ENCODE measurements at places on chromosomes 16 and 17.

DNA sequence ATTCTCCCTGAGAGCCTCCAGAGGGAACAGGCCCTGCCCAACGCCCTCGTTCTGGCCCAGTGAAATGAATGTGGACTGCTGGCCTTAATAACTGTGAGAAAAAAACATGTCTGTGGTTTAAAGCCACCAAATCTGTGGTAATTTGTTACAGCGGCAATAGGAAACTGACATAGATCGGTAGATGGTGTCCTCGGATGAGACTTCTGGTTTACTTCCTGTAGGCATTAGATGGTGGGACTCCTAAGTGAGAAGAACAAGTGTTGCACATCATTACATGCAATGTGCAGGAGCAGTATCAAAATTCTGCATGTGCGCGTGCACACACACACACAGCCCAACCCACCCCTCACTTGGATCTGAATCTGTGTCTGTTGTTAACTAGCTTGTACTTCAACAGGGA, 42.0 kb downstream of the CDK5R1 start:
- DNase-seq, result no peak

- peak; percentile 50 for DNase-seq
These were observed 16.5 kb upstream of the PRM1 start for GRCh38 chr16:11297492-11298142.

GRCh38 chr17:7673239-7673638, 14.1 kb downstream of the TP53 start:
- no peak for DNase-seq

GRCh38 chr17:43330876-43331639, 67.7 kb upstream of the ARL4D start:
- no peak for DNase-seq

DNA sequence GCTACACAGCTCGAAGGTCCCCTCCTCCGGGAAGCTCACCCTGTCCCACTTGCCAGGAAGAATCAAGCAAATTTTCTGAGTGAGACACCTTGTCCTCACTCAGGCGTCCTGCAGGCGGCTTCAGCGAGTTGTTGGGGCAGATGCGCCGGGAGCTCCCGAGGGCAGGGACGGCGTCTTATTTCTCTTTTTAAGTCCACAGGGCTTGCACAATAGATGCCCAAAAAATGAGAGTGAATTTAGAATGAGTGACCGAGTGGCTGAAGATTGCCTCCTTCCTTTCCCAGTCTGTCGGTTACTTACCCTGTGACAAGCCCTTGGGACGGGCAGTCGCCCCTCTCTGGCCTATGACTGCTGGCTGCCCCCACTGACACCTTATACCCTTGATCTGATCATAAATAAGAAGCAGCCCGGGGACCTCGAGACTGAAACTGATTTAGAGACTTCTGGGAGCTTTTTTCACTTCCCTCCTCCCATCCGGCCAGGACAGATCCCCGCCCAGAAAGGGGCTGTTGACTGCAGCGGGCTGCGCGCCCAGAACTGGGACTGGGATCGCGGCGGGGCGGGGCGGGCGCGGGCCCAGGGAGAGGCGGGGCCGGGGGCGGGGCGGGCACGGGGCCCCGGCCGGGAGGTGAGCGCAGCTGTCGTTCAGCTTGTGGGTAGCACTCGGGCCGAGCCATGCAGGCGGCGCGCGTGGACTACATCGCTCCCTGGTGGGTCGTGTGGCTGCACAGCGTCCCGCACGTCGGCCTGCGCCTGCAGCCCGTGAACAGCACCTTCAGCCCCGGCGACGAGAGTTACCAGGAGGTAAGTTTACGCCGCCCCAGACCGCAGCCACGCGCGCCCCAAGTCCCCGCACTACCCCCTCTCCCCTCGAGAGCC, at the start of gene TTYH2:
Gene TTYH2, plus strand, starts transcription at position 659 of the 879 bp plus-strand sequence. Its CDS starts 17 bp downstream, at position 676.
- DNase-seq, result peak; percentile 87

DNA sequence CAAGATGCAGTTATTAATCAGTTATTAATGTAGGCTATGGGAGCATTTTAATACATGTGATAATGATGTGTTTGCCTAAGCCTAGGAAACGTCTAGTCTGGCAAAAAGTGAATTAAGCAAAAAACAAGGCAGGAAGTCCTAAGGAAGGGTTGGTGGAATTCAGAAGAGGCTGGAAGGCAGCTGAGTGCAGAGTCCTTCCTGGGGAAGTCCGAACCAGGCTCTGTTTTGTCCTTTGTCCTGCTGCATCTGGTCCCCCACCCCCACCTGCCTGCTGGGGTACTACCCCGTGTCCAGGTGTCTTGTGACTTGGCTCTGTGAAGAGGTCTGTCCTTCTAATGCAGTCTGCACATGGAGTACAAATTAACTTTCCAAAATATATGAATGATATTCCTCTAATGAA, 1.5 kb upstream of the MYH10 start:
- no peak for DNase-seq

DNA sequence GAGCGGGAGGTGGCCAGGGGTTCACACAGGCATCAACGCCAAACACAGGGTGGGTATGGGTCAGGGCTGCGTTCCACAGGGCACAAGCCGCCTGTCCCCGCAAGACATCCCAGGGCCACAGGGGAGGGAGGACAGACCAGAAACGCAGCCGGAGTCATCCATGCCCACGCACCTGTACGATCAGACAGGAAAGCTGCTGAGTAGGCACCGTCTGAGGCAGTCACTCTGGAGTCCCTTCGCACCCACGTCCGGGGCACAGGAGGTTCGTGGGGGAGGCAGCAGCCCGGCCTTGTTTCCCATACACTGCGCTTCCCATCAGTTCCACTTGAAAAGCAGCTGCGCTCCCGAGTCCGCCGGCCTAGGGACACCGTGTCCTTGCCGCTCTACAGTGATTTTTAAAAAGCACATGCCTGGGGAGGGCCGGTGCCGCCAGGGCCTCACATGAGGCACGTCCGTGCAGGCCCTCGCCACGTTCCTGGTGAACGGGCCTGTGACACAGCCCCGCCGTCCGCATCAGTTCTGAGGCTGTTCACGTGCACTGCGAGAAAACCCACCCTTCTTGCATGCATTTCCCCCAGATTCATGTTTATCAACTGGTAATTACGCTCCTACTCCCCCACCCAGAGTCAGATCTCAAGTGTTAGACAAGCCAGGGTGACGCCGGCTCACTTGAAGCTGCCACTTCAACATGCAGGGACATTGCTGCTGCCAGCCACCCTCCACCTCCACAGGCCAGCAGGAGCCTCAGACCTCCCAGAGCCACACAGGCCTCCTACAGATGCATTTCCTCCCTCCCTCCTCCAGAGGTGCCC, 34.8 kb downstream of the WDR45B start:
- DNase-seq, result no peak

GRCh38 chr16:22260490-22260889, 36.7 kb upstream of the POLR3E start:
- no peak for DNase-seq

- DNase-seq, result no peak
These were observed 510.7 kb downstream of the MAF start for GRCh38 chr16:79089735-79090284.

DNA sequence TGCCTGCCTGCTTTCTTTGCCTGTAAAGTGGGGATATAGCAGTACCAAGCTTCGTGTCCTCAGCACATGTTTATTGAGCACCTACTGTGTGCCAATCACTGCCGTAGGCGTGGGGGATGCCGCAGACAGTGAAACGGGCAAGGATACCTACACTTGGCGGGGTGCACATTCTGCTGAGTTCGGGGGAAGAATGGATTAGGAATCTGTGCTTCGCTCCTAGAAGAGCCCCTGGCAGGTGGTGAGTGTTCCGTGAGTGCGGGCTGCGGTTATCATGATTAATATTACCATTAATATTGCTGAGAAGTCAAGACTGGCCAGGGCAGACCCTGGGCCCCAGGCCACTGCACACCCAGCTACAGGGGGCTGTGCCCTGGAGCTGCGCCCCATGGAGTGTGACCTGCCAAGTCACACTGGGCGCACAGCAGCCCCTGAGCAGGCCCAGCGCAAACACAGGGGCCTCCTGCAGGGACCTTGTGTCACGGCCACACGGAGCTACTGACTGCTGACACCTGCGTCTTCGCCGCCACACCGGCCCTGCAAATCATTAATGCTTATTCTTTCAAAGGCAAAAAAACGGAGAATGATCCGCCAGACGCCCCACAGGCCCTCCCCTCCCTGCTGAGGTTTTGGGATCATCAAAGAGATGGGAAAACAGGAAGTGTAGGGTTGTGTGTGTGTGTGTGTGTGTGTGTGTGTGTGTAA, 213.4 kb upstream of the GSE1 start:
- no peak for DNase-seq

DNA sequence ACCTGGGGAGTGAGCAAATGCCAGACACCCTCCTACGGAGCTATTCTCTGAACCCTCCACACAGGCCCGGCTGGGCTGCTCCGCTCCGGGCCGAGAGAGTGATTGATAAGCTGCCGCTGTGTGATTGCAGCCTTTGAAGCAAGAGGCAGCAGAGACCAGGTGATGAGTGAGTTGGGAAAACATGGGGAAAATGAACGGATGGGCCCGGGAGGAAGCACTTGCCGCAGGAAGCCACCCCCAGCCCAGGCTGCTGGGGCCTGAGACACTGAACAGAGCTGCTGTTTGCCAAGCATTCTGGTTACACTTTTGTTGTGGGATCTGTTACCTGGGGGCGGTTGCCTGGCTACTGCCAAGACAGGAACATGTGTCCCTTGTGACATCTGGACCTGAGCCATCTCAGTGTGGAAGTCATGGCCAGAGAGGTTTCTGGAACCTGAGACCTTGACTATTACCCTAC, 46.4 kb upstream of the KLHDC4 start:
- DNase-seq, result no peak

DNA sequence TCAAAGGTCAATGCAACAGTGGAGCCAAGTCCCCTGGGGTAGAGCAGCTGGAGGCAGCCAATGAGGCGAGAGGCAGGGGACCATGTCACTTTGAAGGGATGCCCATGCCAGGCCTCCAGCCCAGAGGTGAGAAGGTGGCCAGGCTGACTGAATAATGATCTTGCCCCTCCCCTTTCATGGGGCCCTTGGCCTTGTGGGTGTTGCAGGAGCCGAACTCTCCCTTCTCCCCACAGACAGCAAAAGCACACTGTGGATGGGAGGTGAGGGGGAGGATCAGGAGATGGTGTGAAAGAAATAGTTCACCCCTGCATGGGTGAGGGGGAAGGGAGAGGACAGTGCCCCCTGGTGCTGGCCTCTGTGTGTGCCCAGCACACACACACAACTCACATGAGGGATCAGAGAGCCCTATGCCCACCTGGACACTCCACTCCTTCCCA, 15.8 kb upstream of the TBX21 start:
- no peak for DNase-seq

DNA sequence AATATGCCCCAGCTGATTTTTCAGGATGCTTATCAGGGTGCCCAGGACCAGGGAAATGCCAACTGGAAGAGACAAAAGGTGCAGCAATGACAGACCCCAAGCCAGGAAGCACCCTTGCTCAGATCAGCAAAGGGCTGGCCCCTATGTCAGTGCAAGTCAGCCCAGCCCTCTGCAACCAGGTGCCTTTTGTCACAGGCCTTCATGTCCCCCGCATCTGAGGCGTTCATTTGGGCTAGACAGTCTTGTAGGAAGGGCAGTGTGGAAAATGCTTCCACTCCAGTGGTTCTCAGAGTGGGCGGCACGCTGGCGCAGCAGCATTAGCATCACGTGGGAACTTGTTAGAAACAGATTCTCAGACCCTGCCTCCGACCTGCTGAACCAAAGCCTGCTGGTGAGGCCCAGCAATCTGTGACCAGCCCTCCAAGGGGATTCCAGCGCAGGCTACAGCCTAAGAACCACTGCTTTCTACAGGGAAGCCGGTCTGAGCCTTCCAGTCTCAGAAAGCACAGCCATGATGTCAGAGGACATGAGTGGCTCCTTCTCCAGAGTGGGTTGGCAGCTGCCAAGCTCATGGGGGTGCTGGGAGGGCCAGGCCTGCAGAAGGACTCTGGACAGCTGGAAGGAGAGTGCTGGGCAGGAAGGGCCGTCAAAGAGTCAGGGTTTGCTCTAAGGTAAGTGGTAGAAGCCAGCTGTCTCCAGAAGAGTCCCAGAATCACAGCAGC, 13.1 kb downstream of the SLC47A2 start:
- DNase-seq, result no peak

DNA sequence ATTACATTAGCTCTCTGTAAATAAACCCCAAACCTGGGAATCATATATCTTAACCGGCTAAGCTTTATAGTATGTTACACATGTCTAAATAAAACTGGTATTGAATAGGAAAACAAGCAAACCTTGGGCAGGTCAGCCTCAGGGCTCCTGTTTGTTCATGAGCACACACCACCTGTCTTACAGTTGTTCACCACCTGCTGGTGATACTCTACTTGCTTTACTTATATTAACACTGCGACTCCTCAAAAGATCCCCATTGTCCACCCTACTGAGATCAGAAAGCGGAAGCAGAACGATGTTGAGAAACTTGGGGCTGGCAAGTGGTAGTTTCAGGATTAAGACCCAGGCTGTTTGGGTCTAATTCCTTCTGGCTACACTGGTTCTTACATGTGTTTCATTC, 16.4 kb downstream of the CDH13 start:
- DNase-seq, result no peak

GRCh38 chr16:371515-372301, 1.4 kb upstream of the MRPL28 start:
- no peak for DNase-seq

- no peak for DNase-seq
These were observed 268.1 kb downstream of the HS3ST3A1 start for GRCh38 chr17:13333661-13334060.

GRCh38 chr16:83031524-83031923, 404.8 kb downstream of the CDH13 start:
- no peak for DNase-seq

- DNase-seq, result no peak
These were observed 40.2 kb upstream of the MAF start for GRCh38 chr16:79640513-79641360.

- peak; percentile 33 for DNase-seq
These were observed at the start of gene AKTIP for GRCh38 chr16:53502331-53503269. Gene AKTIP (minus strand): TSS chr16:53503209. CDS start chr16:53500259, 2,950 bp downstream.

- no peak for DNase-seq
These were observed 12.9 kb upstream of the P2RX1 start for GRCh38 chr17:3929181-3929580.

DNA sequence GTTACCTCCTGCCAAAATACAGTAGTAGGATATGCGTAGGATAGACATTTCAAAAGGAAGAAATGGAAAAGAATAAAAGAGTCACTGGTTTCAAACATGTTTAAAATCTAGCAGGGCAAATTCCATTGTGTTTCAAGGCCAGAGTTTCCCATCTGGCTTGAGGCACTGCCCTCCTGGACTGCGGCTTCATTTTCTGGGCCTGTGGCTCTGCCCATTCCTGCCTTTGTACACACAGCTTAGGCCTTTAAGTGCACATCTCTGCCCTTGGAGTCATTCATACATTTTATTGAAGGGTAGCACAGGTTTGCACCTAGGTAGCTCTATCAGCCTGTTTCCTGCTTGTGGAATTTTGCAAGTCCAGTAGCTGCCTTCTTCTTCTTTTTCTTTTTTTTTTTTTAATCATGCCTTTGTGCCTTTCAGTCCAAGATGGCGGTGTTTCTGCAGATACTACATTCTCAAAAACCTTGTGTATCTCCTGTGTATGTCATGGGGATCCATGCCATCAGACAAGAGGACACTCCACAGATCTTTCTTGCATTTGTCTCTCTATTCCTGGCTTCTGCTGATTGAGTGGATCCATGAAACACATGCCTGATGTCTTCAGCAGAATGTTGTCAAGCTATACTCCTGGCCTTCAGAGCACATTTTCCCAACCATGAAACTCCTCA, 282.9 kb downstream of the BCAS3 start:
- DNase-seq, result no peak

GRCh38 chr16:3188925-3189825, 1.2 kb downstream of the OR1F1 start:
- DNase-seq, result peak; percentile 50

All from fibroblast of pulmonary artery (primary cell).